ENCODE measurements at places on chromosomes 5 and 9. TPM values are rescaled to one million over a fixed set of nuclear protein-coding genes. Genes with fewer than 3 reads are reported as not detected.

GRCh38 chr5:173629628-173630027 lies 13.2 kb upstream of the BOD1 start:
- no peak overlapping the region for H3K27ac ChIP-seq
- DNase-seq, result no peak
- no peaks in the 10 kb centered on the region for H3K36me3 ChIP-seq
- H3K27me3 ChIP-seq, result peaks cover 9% of the 10 kb centered on the region
- H3K4me1 ChIP-seq, result peaks cover 31% of the 10 kb centered on the region

- H3K4me3 ChIP-seq, result no peak overlapping the region
- DNase-seq, result no peak
- H3K36me3 ChIP-seq, result no peaks in the 10 kb centered on the region
- H3K4me1 ChIP-seq, result peaks cover 7% of the 10 kb centered on the region
- no peak overlapping the region for H3K27ac ChIP-seq
- no peaks in the 10 kb centered on the region for H3K27me3 ChIP-seq
These were observed 645.0 kb upstream of the KLF4 start for GRCh38 chr9:108134486-108135128.

GRCh38 chr5:53856506-53856905 lies 296.1 kb downstream of the NDUFS4 start:
- no peaks in the 10 kb centered on the region for H3K4me1 ChIP-seq
- no peaks in the 10 kb centered on the region for H3K27me3 ChIP-seq
- no peaks in the 10 kb centered on the region for H3K36me3 ChIP-seq

DNA sequence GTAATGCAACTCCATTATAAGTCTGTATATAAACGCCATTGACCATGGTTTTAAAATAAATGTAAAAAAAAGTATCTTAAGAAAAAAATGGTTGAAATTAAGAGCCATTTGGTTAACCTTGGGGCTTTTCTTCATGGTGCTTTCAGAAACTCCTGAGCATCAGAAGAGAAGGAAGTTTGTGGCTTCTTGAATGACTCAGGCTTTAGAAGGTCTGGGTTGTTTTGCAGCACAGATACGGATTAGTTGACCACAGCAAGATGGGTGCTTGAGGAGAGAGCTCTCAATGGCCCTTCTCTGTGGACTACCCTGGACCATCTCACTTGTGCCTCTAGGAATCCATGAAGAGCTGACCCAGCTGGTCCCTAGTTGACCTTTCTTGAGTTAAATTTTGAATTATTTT lies 189.5 kb downstream of the TMEM38B start:
- no peak for DNase-seq
- no peak overlapping the region for H3K4me3 ChIP-seq
- H3K4me1 ChIP-seq, result peaks cover 3% of the 10 kb centered on the region
- H3K27me3 ChIP-seq, result peaks cover 9% of the 10 kb centered on the region
- H3K36me3 ChIP-seq, result no peaks in the 10 kb centered on the region

DNA sequence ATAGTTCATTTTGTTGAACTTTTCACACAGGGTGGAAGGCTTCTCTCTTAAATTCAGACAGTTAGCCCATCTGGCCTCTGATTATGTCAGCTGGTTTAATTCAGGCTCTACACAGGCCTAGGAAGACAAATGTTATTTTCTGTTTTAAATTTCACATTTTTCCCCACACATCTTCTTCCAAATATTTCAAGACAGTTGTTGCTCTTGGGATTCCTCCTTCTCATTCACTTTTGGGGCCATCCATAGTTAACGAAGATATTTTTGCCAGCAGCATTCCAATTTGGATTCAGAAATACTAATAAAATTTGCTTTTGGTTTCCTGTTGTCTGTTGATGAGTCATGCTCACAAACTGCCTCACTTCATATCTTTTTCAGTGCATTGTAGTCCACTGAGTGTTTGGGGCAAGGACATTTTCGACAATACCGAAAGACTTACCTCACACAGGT lies 475.4 kb downstream of the DMAC1 start:
- H3K4me3 ChIP-seq, result no peak overlapping the region
- no peak overlapping the region for H3K27ac ChIP-seq
- H3K36me3 ChIP-seq, result no peaks in the 10 kb centered on the region
- DNase-seq, result no peak
- no peaks in the 10 kb centered on the region for H3K27me3 ChIP-seq

GRCh38 chr9:26346942-26347477 lies 545.6 kb downstream of the CAAP1 start:
- H3K4me1 ChIP-seq, result no peaks in the 10 kb centered on the region
- peaks cover 29% of the 10 kb centered on the region for H3K27me3 ChIP-seq
- H3K4me3 ChIP-seq, result no peak overlapping the region
- H3K36me3 ChIP-seq, result peaks cover 5% of the 10 kb centered on the region
- no peak overlapping the region for H3K27ac ChIP-seq
- no peak for DNase-seq

- H3K36me3 ChIP-seq, result no peaks in the 10 kb centered on the region
- H3K4me1 ChIP-seq, result peaks cover 73% of the 10 kb centered on the region
- DNase-seq, result no peak
- H3K27ac ChIP-seq, result peak overlapping the region; percentile 94
- no peaks in the 10 kb centered on the region for H3K27me3 ChIP-seq
These were observed 143.9 kb upstream of the STC2 start for GRCh38 chr5:173472164-173472563.

DNA sequence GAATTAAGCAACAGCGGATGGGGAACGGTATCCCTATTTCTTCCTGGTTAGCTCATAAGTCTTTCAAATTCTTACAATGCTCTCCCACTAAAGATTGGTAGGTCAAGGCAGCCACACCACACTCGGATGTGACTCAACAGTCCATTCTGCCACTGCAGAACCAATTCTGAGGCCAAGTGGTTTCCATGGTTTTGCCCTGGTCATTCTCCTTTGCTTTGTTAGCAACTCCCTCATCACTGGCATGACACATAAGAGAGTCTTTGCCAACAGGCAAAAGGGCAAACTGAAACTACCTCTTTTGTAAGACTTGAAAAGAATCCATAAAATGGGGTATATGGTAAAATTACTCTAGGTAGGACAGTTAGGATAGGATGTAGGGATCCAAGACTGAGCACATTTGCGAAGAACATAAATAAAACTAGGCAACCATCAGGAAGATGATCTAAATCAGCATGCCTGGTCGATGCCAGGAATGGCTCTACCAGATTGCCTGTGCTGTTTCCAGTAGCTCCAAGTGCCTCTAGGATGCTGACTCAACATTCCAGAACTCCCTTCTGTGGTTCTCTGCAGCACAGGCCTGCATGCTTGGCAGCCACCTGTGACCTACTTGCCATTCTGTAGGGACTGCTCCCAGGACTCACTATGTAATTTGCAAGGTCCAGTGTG lies 105.4 kb downstream of the DCP2 start:
- H3K27ac ChIP-seq, result no peak overlapping the region
- H3K4me3 ChIP-seq, result no peak overlapping the region
- H3K27me3 ChIP-seq, result no peaks in the 10 kb centered on the region

- H3K4me1 ChIP-seq, result peaks cover 21% of the 10 kb centered on the region
- DNase-seq, result no peak
- no peak overlapping the region for H3K4me3 ChIP-seq
- H3K27me3 ChIP-seq, result no peaks in the 10 kb centered on the region
- H3K36me3 ChIP-seq, result peaks cover 5% of the 10 kb centered on the region
- H3K27ac ChIP-seq, result peak overlapping the region; percentile 51
These were observed 347.3 kb upstream of the ZNF608 start for GRCh38 chr5:125093776-125094175.

GRCh38 chr9:135659252-135659651 lies 3.9 kb upstream of the LCN9 start:
- no peaks in the 10 kb centered on the region for H3K36me3 ChIP-seq
- no peak for DNase-seq
- H3K4me1 ChIP-seq, result no peaks in the 10 kb centered on the region
- no peaks in the 10 kb centered on the region for H3K27me3 ChIP-seq
- no peak overlapping the region for H3K27ac ChIP-seq

- DNase-seq, result no peak
- H3K4me3 ChIP-seq, result no peak overlapping the region
- H3K27ac ChIP-seq, result no peak overlapping the region
These were observed 37.3 kb downstream of the FSD1L start for GRCh38 chr9:105485131-105485530.

GRCh38 chr5:131375351-131375750 lies 111.5 kb downstream of the CDC42SE2 start:
- H3K36me3 ChIP-seq, result peaks cover 3% of the 10 kb centered on the region
- peaks cover 54% of the 10 kb centered on the region for H3K4me1 ChIP-seq
- DNase-seq, result no peak
- no peak overlapping the region for H3K4me3 ChIP-seq
- peak overlapping the region; percentile 63 for H3K27ac ChIP-seq
- no peaks in the 10 kb centered on the region for H3K27me3 ChIP-seq

DNA sequence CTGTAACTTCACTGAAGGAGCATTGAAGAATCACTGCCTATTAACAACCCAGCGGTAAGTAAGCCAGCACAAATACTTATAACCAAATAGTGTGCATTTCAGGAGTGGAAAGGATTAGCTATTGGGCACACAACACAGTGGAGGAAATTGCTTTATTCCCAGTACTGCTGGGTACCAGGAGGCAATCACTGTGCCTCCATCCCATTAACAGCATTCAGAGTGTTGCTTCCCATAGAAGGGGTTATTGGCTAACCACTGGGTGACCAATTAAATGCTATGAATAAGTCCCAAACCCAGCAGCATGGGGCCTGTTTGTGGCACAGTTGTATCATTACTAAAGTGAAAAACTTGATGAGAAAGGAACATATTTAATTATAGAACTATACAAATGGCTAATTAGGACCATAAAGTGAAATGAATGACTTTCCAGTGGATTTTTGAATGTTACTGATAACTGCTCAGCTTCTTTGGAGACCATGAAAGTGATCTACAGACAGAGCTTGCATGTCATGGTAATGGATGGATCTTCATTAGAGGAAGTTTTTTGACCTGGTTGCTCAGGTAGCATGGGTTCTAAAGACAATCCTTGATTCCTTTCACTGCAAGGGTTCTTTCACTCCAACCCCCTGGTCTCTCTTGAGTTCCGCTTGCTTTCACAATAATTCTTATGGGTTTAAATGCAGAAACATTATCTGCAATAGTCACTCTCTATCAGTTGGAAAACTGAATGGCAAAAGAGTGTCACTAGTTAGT lies 413.3 kb upstream of the RORB start:
- H3K4me1 ChIP-seq, result no peaks in the 10 kb centered on the region
- H3K27me3 ChIP-seq, result peaks cover 7% of the 10 kb centered on the region
- no peak for DNase-seq
- H3K36me3 ChIP-seq, result no peaks in the 10 kb centered on the region
- no peak overlapping the region for H3K27ac ChIP-seq

DNA sequence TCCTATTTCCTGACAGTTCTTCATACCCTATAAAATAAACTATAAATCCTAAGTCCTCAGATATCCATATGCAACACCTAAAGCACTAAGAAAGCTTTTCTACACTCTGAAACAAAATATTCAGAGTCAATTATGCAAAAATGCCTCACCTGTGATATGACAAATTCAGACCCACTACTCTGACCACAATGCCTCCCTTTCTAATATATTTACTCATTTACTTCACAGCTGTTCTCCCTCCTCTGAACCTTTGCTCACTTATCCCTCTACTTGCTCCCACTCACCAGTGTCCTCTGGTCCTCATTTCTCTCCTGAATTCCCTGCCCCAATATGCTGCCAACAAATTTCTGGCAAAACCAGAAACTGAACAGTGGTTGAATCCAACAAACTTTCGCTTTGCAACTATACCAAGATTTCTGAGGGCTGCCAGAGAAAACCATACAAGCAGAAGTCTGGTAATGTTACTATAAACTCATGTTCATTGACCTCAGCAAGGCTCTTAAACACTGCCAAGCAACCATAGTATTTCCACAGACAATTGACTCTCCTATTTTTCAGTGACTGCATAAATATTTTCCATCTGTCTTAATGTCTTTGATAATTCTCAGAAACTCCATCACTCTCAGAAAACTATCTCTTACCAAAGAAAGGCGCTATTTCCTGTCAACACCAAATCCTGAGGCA lies 7.1 kb downstream of the CCNH start:
- peaks cover 48% of the 10 kb centered on the region for H3K36me3 ChIP-seq
- no peak overlapping the region for H3K4me3 ChIP-seq
- no peak for DNase-seq
- peaks cover 5% of the 10 kb centered on the region for H3K4me1 ChIP-seq
- H3K27me3 ChIP-seq, result no peaks in the 10 kb centered on the region

- no peaks in the 10 kb centered on the region for H3K27me3 ChIP-seq
- no peak overlapping the region for H3K27ac ChIP-seq
- H3K4me1 ChIP-seq, result no peaks in the 10 kb centered on the region
- H3K36me3 ChIP-seq, result no peaks in the 10 kb centered on the region
These were observed 25.2 kb downstream of the GLT6D1 start for GRCh38 chr9:135613946-135614805.

DNA sequence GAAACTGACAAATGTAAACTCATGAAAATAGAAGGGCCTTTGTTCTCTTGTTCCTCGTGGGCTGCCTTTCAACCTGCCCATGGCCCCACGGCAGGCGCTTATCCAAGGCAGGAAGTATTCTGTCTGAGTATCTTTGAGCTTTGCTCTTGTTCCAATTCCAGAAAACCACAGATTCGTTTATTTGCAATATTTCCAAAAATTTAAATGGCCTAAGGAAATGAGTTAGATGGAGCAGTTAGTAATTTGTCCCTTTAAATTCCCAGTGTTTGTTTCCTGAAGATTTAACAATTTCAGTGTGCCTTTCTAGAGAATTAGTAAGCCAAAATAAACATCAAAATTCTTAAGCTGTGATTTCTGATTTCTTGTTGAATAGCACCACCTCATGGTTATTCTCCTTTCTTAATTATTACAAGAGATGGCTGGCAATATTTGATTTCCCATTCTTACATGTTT lies 299.4 kb upstream of the RASA1 start:
- H3K4me1 ChIP-seq, result peaks cover 6% of the 10 kb centered on the region
- H3K27ac ChIP-seq, result no peak overlapping the region
- H3K27me3 ChIP-seq, result peaks cover 33% of the 10 kb centered on the region
- peak overlapping the region; percentile 19 for H3K4me3 ChIP-seq

GRCh38 chr5:27814983-27815382 lies 776.6 kb upstream of the CDH9 start:
- DNase-seq, result no peak
- no peaks in the 10 kb centered on the region for H3K27me3 ChIP-seq
- no peaks in the 10 kb centered on the region for H3K4me1 ChIP-seq
- no peaks in the 10 kb centered on the region for H3K36me3 ChIP-seq
- no peak overlapping the region for H3K4me3 ChIP-seq

CTXN3 gene
- total RNA-seq, result not detected

EMB gene
- total RNA-seq, result 3.7 TPM

C9orf153 gene
- 0.40 TPM for total RNA-seq

KIF4B gene
- total RNA-seq, result not detected

SLC35D2 gene
- total RNA-seq, result 18.3 TPM

PCDHGA12 gene
- total RNA-seq, result 2.1 TPM

ECSCR gene
- not detected for total RNA-seq

CDHR2 gene
- total RNA-seq, result 0.34 TPM

FBP1 gene
- not detected for total RNA-seq

CDH6 gene
- total RNA-seq, result 792 TPM

Measured in osteocyte (in vitro differentiated cells).